ENCODE measurements at places on chromosomes 16 and 17.

GRCh38 chr16:56450275-56450985 is 702 bp downstream of the NUDT21 start:
- peak; percentile 1 for DNase-seq

DNA sequence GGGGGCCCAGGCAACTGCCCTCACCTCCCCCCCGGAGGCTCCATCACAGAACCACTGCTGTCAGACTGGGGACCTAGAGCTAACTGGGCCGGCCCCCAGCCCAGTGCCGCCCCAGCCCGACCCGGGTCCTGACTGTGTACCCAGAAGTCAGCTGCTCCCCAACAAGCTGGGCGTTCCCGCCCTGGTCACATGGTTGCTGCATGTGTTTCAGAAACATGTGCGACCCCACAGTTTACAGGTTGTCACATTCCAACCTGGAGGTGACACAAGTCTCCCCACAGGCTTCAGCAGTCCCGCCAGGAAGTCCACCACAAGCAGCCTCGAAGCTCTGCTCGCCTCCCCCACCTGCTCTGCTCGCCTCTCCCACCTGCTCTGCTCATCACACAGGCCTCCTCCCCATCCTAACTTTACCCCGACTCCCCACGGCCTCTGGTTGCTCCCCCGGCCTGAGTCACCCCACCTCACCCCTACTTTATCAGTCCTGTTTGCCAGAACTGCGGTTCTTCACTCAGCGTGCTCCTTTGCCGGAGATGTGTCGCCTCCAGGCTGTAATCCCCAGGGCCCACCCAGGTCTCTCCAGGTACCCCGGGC is 968 bp downstream of the MRPL28 start:
- no peak for DNase-seq

DNA sequence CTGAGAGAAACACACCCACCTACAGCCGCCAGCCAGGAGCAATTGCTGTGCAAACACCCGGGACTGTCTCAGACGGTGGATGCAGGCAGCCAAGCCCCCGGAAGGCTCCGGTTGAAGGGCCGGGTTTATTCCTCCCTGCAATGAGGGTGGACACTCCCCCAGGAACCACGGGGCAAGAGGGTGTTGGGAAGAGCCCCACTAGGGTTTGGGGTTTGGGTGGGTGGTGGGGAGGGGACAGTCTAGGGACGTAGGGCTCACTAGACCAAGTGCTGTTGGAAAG is 19.2 kb downstream of the JPH3 start:
- DNase-seq = no peak

- no peak for DNase-seq
Observed at GRCh38 chr16:12574721-12575120, 229.0 kb downstream of the CPPED1 start.

- DNase-seq = no peak
Observed at GRCh38 chr17:58323366-58324055, 5.1 kb downstream of the TSPOAP1 start.

GRCh38 chr16:85828166-85828565 is 28.7 kb downstream of the COX4I1 start:
- DNase-seq = no peak

- DNase-seq = no peak
Observed at GRCh38 chr17:67030641-67031040, 13.7 kb upstream of the CACNG1 start.

GRCh38 chr16:23348579-23349469 is 46.7 kb downstream of the SCNN1B start:
- DNase-seq = no peak

- no peak for DNase-seq
Observed at GRCh38 chr17:59962739-59963318, 1.7 kb downstream of the RNFT1 start.

- no peak for DNase-seq
Observed at GRCh38 chr16:79287424-79287917, 313.1 kb downstream of the MAF start.

- DNase-seq = no peak
Observed at GRCh38 chr16:7419441-7419840, 86.8 kb downstream of the RBFOX1 start.

GRCh38 chr16:70746040-70746707 is 54.8 kb downstream of the VAC14 start:
- DNase-seq = peak; percentile 68

GRCh38 chr16:66020642-66021041 is 345.8 kb upstream of the CDH5 start:
- DNase-seq = no peak

DNA sequence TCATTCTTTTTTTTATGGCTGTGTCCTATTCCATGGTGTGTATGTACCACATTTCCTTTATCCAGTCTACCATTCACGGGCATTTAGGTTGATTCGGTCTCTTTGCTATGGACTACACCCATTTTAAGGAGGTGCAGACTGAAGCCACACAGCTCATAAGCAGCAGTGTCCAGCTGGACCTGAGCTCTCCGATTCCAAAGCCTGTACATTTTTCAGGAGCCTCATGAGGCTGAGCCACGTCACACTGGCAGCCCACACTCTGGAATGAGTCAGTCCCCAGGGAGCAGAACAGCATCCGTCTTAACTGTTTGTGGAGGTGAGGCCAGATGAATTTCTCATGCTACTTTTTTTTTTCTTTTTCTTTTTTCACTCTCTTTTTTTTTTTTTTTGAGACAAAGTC is 116.1 kb downstream of the C16orf95 start:
- peak; percentile 97 for DNase-seq

GRCh38 chr16:84500531-84500930 is 3.9 kb downstream of the MEAK7 start:
- no peak for DNase-seq

GRCh38 chr17:987931-988330 is 8.4 kb upstream of the NXN start:
- no peak for DNase-seq

- no peak for DNase-seq
Observed at GRCh38 chr16:59259950-59260319, 525.8 kb upstream of the GOT2 start.

DNA sequence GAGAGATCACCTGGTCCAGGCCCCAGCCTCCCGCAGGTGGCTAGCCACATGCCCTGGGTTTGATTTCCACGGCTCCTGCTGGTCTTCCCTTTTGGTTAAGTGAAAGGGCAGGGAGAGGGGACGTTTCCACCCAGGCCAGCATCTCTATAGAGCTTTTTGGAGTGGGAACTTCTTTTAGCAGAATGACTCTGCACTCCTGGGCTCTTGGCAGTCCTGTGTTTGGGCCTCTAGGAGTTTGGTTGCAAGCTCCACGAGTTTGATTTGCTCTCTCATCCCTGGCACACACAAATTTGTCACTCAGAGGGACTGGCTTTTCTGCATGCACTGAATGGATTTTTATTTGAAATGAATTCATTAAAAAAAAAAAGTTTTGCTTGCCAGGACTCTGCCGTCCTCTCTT is 32.8 kb downstream of the MSI2 start:
- no peak for DNase-seq

- DNase-seq = no peak
Observed at GRCh38 chr16:3030222-3031212, 6.2 kb downstream of the BICDL2 start.

DNA sequence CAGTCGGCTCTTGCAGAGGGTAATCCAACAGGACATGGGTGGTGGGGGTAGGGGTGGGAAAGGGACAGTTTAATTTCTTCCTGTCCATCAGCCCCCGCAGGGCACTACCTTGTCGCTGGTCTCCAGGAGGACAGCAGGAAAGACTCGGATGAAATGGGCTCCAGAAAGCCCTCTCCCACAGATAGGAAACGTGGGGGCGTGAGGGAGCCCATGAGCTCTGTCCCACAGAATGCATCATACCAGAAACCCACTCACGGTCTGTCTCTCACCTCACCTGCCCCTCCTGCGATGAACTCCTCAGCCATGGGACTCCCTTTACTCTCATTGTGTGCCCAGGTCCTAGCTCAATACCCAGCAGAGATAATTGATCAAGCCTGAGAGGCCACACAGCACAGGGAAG is 240.1 kb downstream of the GSG1L start:
- no peak for DNase-seq

GRCh38 chr17:30278032-30278431 is 13.7 kb downstream of the BLMH start:
- no peak for DNase-seq

- DNase-seq = no peak
Observed at GRCh38 chr17:68602289-68602688, 1.1 kb upstream of the FAM20A start.

DNA sequence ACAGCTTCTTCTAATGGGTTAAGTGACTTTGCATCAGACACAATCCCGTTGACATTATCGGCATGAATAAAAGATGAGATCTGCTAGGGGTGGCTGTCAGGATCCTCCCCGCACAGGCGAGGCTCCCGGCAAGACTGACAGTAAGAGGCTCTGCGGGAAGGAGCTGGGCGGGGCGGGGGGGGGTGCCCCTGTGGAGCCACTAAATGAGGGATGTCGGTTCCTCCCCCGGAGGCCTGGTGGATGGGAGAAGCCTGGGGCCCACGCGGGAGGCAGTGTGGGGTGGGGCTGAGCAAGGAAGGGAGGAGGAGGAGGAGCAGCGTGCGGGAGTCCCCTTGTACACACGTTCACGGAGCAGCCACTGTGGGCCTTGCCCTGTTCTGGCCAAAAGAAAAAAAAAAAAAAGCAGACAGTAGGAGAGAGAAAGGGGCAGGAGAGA is 190.9 kb upstream of the GSE1 start:
- DNase-seq = no peak

DNA sequence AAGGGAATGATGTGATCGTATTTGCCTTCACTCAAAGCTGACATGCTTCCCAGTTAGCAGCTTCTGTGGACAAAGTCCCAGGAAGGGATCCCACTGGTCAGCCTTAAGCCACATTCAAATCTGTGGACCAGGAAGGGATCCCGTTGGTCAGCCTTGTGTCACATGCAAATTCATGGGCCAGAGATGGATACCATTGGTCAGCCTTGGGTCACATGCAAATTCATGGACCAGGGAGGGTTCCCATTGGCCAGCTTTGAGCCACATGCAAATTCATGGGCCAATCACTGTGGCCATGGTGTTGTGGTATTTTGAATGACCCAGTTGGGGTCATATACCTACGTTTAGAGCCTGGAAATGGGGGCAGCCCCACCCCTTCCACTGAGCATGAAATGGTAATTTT is 201.6 kb downstream of the HS3ST4 start:
- DNase-seq = no peak

GRCh38 chr17:80036715-80037477 is 454 bp downstream of the CCDC40 start:
- DNase-seq = no peak

DNA sequence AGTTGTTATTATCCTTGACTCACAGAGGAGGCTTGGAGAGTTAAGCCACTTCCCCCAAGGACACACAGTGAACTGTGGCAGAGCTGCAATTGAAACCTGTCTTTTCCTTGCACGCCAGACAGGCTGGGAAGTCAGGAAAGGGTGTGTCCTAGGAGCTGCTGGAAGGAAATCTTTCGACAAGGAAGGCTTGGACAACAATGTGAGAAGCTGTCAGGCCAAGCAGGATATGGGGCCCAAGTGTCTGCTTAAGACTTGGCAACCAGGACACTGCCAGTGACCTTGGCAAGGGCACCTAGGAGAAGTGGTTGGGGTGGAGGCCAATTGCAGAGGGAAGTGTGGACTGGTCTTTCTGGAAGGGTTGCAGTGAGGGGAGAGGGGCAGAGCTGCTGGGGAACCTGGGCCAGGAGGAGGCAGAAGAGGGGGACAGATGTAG is 2.1 kb upstream of the CAMKK1 start:
- no peak for DNase-seq

GRCh38 chr16:47592232-47592631 is 131.1 kb downstream of the PHKB start:
- DNase-seq = no peak

DNA sequence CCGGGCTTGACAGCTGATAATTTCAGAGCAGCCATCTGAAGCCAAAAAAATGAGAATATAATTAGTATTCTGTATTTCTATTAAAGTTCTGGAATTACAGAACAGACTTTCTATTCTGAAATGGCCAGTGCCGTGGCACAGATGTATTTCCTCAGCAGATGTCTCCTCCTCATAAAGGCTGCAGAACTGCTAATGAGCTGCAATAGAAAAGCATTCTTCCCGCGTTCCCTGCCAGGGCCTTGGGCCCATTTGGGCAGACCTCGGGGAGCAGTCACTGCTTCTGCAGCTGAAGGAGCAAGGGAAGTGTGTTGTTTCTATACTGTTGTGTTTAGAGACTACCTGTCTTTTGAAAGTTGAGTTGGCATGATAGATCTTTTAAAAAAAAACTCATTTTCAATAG is 152.6 kb upstream of the CACNG5 start:
- DNase-seq = no peak

- no peak for DNase-seq
Observed at GRCh38 chr17:42457107-42457792, 1.4 kb upstream of the ATP6V0A1 start.

GRCh38 chr17:77462090-77462489 is 321.3 kb downstream of the SEC14L1 start:
- no peak for DNase-seq

DNA sequence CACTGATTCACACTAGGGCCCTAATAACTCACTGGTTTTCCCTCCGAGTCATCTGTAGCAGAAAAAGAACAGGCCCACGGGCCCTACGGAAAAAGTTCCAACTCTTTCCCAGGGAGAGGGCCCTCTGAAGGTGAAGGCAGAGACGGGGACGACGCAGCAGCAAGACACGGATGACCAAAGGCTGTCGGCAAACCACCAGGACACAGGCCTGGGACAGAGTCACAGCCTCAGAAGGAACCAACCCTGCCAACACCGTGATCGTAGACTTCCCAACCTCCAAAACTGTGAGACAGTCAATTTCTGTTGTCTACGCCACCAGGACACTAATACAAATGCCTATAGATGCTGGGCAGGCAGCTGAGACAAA is 5.2 kb upstream of the SPHK1 start:
- DNase-seq = no peak

GRCh38 chr16:78804058-78804735 is 704.7 kb downstream of the WWOX start:
- no peak for DNase-seq

DNA sequence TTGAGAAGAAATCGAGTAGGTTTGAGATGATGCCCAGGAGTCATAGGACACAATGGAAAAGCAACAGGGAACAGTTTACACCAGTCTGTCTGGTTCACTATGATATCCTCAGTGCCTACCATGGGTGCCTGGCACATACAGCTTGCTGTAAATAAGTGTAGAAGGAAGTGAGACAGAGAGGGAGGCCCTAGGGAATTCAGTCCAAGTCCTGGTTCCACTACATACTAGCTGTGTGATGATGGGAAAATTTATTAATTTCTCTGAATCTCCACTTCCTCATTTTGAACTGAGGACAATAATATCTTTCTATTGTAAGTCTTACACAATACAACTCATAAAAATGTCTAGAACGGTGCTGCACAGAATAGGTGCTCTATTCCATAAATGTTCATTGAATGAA is 53.3 kb upstream of the LYRM9 start:
- DNase-seq = no peak

DNA sequence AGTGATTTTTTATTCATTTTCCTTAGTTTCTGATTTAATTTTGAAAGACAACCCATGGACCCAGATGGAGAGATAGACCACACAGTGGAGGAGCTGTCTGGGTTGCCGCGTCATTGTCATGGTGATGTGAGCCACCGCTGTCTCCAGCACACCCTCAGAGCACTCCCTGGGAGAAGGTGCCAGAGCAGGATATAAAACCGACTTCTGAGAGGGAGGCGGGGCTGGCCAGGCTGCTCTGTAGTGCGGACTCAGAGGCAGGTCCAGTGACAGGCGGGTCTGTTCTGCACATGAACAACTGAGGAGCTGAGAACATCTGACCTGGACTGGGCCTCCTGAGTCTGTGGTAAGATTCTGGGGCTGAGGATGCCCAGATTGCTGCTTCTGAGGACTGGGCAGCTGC is 216.3 kb upstream of the NLRP1 start:
- no peak for DNase-seq

- DNase-seq = no peak
Observed at GRCh38 chr17:82976982-82977488, 102.4 kb upstream of the METRNL start.
